Effector CD8-positive, alpha-beta T cell (primary cell): ENCODE measurements at places on chromosomes 7 and 10.

GRCh38 chr10:42973870-42974692 lies 102.8 kb upstream of the RET start:
- DNase-seq: no peak

DNA sequence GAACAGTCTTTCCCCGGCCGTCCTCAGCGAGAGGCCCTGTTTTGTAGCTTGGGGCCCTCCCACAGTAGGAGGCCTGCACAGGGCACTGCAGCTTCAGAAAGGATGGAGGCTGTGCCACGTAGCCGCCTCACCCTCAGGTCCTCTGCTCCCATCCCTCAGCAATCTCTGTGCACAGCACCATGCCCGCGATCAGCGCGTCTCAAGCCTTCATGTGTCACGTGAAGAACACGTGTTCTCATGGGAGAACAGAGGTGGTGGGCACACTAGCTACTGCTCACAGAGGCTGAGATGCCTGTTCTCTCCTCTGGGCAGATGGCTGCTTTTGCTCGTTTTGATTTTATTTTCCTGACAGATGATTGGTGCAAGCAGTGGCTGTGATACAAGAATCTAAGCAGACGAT lies 8.5 kb upstream of the SHH start:
- DNase-seq: no peak

- DNase-seq: no peak
Observed at GRCh38 chr7:39622609-39623008, 763 bp upstream of the RALA start.

GRCh38 chr10:2047679-2048078 lies 310.4 kb upstream of the ADARB2 start:
- no peak for DNase-seq

- DNase-seq: no peak
Observed at GRCh38 chr7:70884809-70885208, 247.1 kb upstream of the GALNT17 start.

GRCh38 chr10:84074521-84074920 lies 64.8 kb upstream of the GHITM start:
- no peak for DNase-seq

GRCh38 chr7:24812305-24812945 lies 55.2 kb upstream of the GSDME start:
- DNase-seq: peak; percentile 38

DNA sequence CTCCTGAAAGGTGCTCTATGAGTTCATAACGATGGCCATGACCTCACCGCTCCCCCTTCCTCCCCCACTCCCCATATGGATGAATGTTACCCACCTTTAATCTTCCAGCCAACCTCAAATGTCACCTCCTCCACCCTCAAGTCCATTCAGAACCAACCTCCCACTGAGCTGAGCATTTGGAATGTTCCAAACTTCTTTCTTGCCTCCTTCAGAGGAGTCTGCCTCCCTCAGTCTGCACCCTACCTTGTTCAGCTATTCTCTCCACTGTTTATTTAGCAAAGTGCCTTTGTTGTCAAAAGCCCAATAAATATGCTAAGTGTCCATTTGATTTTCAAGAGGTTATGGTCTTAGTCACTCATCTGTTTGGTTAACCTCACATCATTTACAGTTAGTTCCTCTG lies 22.9 kb upstream of the MTPAP start:
- no peak for DNase-seq

DNA sequence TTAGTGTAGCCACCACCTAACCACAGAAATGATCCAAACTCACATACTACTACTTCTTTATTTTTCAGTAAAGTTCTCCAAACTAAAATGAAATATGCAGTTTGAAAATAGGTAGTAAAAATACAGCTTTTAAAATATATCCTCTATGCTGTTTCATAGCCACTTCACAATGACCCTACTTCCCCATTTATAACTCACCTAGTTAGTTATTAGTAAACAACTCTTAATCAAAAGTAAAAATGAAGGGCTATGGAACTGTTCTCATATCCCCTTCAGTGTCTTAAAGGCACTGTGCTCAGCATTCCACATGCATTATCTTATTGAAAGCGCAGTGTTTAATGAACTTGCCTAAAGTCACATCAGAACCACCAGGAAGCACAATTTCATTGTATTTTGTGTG lies 43.5 kb downstream of the KMT2C start:
- DNase-seq: no peak

- DNase-seq: no peak
Observed at GRCh38 chr7:28520074-28521015, 108.0 kb downstream of the CREB5 start.

DNA sequence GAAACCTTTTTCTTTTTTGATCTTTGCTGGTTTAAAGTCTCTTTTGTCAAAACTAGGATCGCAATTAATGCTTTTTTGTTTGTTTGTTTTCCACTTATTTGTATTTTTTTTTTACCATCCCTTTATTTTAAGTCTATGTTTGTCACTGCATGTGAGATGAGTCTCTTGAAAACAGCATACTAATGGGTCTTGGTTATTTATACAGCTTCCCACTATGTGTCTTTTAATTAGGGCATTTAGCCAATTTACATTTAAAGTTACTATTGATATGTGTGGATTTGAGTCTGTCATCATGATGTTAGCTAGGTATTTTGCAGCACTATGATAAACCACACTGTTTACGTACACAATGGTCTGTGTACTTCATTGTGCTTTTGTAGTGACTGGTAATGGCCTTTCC lies 34.7 kb upstream of the PPP1R3A start:
- DNase-seq: no peak

DNA sequence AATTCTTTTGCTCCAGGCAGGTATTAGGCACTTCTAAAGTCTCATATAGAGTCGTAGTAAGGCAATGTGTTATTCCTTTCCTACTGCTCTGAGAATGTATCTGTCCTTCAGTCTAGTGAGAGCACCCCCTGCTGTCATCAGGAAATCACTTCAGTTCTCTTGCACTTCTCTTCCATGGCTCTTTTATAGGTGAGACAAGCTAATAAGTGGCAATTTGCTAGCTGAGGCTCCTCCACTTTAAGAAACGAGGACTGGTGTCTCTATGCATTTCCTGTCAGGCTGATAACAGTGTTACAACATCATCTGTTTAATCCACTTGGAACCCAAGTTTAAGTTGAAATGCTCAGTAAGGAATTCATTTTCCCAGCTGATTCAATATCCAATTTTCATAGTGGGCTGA lies 350.6 kb downstream of the TFEC start:
- DNase-seq: no peak

DNA sequence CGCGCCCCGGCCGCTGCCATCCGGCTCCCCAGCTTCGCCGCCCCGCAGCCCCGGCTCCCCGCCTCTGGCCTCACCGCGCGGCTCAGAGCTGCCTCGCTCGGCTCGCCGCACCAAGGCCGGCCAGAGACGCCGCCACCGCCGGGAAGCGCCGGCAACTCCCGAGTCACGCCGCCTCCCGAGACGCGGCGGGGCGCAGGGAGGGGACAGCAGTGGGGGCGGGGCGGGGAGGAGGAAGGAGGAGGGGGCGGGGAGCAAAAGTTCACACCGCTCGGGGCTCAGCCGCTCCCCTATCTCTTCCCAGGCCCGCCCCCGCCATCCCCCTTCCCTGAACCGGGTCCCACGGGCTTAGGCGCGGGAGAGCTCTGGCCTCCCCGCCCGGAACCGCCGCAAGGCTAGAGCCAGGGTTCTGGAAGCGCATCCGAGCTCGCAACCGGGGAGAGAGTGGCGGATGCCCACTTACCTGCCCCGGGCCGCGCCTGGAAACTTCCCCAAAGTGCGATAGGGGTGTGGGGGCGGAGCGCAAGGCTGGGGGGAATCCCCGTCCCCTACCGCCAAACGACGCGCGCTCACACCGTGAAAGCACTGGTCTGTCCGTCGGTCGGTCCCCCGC lies 1.0 kb downstream of the CHST15 start:
- DNase-seq: no peak

DNA sequence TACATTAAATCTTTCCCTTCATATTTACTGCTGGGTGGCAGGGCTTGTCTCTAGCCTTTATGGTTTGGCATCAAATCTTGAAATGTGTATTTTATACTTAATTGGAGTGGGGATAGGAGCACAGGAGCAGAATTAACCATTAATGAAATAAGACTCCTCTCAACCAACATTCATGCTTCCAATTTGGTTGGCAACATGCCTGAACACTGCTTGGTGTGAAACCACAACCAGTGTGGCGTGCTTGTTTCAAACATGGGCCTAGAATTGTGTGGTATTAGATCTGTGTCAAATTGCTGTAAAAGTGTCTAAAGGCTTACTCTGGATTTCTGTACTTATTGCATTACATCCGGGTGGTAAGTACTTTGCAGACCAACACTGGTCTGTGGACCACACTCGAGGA lies 25.1 kb upstream of the VPS41 start:
- no peak for DNase-seq

GRCh38 chr10:37095792-37096573 lies 29.4 kb upstream of the ANKRD30A start:
- no peak for DNase-seq

DNA sequence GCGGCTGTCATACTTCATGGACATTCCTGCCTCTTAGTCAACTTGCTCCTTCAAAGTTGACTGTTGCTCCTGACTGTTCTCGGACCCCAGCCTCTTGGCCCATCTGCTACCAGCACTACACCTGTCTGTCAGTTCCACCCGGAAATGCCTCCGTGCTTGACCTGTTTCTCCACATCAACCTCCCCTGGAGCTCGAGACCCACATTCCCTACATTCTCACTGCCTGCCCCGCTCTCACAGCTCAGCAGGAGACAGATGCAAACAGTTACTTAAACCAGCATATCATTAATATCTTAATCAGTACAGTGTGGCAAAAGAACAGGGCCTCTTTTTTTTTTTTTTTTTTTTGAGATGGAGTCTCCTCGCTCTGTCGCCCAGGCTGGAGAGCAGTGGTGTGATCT lies 174.3 kb downstream of the NRP1 start:
- DNase-seq: no peak

DNA sequence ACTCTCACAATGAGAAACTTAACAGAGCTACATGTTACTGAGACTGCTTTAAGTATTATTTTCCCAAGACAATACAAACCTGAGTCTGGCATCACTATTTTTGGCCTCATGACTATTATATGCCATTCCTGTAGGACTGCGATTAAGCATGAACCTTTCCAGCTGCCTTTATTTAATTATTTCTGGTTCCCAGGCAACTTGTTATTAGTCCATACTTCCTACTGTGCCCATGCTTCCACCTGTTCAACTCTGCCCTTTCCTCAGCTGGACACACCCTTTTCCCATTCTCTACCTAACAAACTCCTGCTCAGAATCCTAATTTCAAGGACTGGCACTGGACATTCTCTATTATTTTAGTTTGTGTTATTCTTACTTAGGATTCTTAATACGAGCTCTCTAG lies 8.1 kb upstream of the CROT start:
- no peak for DNase-seq

DNA sequence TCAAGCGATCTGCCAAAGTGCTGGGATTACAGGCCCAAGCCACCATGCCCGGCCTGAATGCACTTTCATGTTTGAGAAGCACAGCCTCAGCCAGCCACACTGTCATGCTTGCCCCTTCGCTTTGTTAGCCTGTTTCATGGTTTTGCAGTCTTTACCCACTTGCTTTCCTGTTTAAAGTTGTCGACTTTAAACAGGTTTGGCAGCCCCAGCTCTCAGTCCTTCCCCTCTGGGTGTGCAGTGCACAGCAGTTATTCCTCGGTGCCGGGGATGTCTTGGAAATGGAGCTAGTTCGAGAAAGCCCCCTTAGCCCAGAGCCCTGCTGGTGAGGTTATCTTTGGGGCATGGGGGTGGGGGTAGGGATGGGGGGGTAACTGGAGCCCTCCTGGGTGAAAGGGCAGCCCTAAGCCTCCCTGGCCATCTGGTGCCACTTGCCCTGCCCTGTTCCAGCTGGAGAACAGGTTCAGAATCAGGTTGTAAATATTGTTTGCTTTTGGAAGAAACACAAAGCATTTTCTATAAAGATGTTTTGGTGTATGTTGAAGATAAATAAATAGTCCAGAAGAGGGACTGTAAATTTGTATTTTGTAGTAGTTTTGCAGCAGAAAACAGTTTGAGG lies 14.8 kb downstream of the TSPAN14 start:
- DNase-seq: no peak

DNA sequence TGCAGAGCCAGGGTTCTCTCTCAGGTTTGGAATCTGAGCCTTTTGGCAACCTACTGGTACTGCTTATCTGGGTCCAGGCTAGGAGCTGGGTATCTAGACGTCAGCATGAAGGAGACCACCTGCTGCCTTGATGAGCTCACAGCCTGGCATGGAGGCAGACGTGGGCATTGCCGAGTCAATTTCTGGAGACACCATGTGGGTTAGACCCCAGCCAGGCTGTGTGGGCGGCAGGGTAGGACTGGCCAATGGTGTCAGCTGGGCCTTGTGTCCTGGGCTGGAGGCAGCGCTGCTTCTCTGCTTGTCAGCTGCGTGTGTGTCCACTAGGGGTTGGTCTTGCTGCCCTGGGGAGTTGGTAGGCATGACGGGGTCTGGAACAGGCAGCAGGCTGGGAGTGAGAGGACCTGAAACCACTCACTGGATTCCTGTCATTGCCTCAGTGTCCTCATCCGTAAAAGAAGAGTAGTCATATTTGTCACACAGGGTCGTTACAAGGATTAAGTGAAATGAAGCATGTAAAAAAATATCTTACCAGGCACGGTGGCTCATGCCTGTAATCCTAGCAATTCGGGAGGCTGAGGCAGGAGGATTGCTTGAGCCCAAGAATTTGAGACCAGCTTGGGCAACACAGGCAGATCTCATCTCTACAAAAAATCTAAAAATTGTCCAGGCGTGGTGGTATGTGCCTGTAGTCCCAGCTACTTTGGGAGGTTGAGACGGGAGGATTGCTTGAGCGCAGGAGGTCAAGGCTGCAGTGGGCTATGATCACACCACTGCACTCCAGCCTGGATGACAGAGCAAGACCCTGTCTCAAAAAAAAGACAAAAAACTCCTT lies 31.7 kb upstream of the ANKRD2 start:
- DNase-seq: no peak

DNA sequence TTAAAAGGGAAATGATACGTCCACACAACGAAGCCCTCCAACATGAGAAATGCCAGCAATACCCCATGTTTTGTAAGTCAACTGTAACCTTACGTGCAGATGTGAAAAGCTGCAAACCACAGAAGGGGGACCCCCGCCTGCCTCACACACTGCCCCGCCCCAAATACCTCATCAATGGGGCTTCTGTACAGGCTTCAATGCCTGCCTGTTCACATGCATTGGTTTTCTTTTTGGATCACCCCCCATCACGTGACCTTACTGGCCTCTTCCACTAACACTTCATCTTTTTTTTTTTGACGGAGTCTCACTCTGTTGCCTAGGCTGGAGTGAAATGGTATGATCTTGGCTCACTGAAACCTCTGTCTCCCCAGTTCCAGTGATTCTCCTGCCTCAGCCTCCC lies 224.0 kb downstream of the TNS3 start:
- no peak for DNase-seq

DNA sequence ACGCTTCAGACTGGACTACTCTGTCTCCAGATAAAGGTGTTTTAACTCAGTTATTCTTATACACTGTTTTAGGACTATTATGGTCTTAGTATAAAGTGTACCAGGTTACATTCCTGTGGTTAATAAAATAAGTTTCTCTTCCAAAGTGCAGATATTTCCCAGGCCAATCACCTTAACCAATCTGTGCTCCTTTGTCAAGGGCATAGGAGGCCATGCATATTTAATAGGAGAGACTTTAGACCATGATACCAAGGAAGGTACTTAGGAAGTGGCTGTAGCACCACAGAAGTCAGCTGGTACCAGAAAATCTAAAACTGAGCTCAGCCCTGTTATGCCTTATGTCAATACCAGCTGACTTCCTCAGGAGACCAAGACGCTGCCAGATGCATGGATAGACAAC lies 226.5 kb upstream of the TMEM72 start:
- no peak for DNase-seq
